Glomerular endothelial cell (primary cell): ENCODE measurements at places on chromosomes 5 and 9. TPM values are rescaled to one million over a fixed set of nuclear protein-coding genes. Genes with fewer than 3 reads are reported as not detected.

BRINP1 gene
- 0.12 TPM in 1 of 2 replicates, not detected in the other for total RNA-seq

SPOCK1 gene
- total RNA-seq, result 11.8 and 24.4 TPM in 2 replicates

ERGIC1 gene
- total RNA-seq, result 168 and 172 TPM in 2 replicates

TSLP gene
- 0.06 TPM in 1 of 2 replicates, not detected in the other for total RNA-seq

ERAP2 gene
- 12.7 and 167 TPM in 2 replicates for total RNA-seq

ROPN1L gene
- total RNA-seq, result 1.5 and 4.2 TPM in 2 replicates

FABP6 gene
- 0.35 TPM in 1 of 2 replicates, not detected in the other for total RNA-seq

FBLL1 gene
- total RNA-seq, result 0.39 and 1.8 TPM in 2 replicates

FRMD3 gene
- 6.1 TPM in 2 replicates for total RNA-seq

GABRB2 gene
- total RNA-seq, result not detected in 2 replicates

EXD3 gene
- 20.9 and 32.6 TPM in 2 replicates for total RNA-seq

C7 gene
- 0.12 TPM in 1 of 2 replicates, not detected in the other for total RNA-seq

TMEM252 gene
- total RNA-seq, result not detected in 2 replicates

BTNL8 gene
- total RNA-seq, result not detected in 2 replicates
